Dermis blood vessel endothelial cell (primary cell): ENCODE measurements at places on chromosomes 2 and 18.
A peak's percentile ranks its signal among the peaks of the same experiment; 100 is the strongest.

DNA sequence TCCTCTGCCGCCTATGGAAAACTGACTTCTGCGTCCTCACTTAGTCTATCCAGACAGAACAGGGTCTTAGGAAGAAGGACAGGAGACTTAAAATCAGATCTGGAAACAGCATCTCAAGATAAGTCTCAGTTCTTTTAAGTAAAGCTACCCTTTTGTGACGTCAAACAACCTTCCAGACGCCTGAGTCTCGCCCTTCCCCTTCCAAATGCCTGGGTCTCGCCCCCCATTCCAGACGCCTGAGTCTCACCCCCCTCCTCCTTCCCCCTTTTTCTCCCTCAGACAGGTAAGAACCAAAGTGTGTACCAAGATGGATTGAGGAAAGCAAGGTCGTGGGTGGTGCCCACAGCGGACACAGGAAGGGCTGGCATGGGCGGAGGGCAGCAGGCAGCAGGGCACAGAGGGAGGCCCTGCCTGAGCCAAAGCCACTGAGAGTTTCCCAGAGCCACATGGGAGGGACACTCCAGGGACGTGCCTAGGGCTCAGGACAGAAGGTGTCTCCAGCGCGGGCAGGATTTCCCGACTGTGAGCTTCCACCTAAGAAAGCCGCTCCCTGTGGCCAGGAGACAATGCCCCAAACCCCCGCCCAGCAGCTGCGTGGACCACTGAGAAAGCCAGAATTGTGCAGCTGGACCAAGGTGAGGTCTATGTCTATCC lies 51.3 kb downstream of the ANKMY1 start:
- no peak for DNase-seq

GRCh38 chr2:8276026-8276425 lies 405.8 kb upstream of the ID2 start:
- no peak for DNase-seq

GRCh38 chr2:109304731-109305470 lies 175.9 kb downstream of the SH3RF3 start:
- no peak for DNase-seq

- no peak for DNase-seq
Observed at GRCh38 chr2:171230176-171230575, 69.5 kb upstream of the TLK1 start.

- DNase-seq = no peak
Observed at GRCh38 chr2:59693231-59693959, 860.1 kb downstream of the BCL11A start.

- DNase-seq = peak; percentile 47
Observed at GRCh38 chr2:196592331-196592910, 47.1 kb upstream of the CCDC150 start.

DNA sequence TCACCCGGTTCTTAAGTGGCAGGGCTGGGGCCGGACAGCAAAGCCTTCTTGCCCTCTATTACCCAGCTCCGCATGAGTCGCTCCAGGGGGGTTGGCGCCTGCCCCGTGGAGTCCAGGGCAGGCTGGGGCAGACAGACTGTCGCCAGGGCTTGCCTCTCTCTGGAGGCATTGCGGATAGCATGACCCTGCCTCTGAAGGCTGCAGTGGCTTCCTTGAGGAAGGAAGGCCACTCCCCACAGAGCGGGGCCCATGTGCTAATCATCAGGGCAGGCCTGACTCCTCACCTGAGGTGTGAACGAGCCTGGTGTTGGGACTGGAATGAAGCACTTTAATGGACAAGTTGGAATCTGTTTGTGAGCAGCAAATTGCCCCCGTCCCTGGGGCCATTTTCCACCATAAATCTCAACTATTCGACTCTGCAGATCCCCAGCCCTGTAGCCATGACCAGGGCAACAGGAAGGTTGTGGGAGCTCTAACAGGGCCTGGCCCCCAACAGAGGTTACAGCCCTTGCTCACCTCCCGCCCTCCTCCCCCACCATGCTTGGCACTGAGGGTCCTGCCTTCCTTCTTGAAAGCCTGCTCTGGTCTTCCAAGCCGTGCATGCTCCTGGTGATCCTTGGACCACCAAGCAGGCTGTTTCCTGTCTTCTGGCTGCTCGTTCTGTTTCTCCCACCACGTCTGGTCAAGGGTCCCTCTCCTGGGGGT lies 144.9 kb upstream of the HAAO start:
- no peak for DNase-seq

DNA sequence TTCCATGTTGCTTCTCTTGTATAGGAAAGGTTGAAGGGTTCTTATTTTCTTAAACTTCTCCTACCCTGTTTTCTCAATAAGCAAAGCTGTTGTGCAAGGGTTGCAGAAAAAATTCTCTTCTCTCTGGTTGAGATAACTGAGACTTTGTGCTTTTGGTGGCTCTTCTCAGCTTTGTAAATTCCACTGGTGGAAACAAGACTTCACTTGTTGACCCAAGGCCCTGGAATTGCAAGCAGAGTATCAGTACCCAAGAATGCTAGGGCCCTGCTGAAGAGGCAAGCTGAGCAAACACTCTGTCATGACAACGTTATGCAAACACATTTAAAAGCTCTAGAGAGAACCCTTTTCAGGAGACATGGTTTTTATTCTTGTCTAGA lies 294.7 kb upstream of the EPAS1 start:
- DNase-seq = no peak

DNA sequence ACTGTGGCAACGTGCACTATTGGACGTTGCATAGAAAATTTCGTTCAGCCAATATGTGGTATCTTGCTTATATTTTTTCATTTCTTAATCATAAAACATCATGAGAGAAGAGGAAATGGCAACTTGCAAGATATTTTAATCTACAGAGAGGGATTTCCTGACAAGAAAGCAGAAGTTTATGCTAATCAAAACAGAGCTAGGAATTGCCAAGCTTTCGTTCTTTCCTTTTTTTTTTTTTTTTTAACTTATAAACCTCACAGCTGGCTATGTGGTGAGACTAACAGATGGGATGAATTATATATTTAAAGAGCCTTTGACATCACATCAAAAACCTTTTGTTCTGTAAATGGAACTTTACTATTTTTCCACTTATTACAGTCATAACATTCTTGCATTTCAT lies 1136.9 kb upstream of the TMEFF2 start:
- no peak for DNase-seq

- DNase-seq = peak; percentile 72
Observed at GRCh38 chr2:9178904-9179571, 27.6 kb upstream of the ASAP2 start.

- DNase-seq = no peak
Observed at GRCh38 chr2:237064203-237065070, 21.3 kb upstream of the COPS8 start.

GRCh38 chr2:129253461-129253812 lies 726.0 kb upstream of the RAB6C start:
- DNase-seq = no peak

GRCh38 chr2:235360446-235360845 lies 133.4 kb upstream of the AGAP1 start:
- no peak for DNase-seq

DNA sequence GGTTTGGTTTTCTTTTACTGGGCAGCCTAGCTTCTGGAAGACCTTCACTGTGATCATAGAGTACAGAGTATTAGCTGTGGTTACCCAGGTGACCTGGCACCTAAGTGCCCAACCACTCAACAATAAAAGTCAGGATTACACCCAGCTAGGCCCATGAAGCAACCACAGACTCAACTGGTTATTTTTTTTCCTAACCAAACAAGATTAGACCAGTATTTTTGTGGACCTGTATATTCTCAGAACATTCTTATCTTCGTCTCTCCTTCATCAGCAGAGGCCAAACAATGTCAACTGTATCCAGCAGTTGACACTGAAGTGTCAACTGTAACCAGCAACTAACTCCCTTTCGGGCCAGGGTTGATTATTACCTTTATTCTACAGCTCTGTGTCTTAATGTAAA lies 289.2 kb upstream of the SLC39A10 start:
- no peak for DNase-seq

DNA sequence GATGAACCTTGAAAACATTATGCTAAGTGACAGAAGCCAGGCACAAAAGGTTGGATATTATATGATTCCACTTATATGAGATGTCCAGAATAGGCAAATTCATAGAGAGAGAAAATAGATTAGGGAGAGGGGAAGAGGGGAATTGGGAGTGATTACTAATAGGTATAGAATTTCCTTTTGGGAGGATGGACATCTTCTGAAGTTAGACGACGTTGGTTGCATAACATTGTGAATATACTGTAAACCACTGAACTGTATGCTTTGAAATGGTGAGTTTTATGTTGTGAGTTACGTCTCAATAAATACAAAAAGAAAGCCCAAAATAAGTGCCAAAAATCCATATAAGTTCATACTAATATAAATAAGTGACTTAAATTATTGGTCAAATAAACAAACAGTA lies 18.6 kb upstream of the CYP26B1 start:
- no peak for DNase-seq

DNA sequence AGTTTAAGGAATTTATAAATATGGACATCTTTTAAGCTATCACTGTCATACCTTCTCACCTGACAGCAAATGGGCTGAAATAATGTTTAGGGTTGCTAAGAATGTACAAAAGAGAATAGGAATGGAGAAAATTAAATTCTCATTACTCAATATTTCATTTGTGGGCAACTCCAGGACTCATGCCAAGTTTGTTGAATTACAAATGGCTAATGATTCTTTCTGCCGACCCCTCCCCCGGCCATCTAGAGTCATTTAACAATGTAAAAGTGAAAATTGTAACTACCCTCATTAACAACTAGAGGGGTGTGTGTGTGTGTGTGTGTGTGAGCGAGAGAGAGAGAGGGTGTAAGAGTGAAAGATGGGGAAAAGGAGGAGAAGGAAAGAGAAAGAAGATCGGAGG lies 708.5 kb upstream of the FAM98A start:
- DNase-seq = no peak

DNA sequence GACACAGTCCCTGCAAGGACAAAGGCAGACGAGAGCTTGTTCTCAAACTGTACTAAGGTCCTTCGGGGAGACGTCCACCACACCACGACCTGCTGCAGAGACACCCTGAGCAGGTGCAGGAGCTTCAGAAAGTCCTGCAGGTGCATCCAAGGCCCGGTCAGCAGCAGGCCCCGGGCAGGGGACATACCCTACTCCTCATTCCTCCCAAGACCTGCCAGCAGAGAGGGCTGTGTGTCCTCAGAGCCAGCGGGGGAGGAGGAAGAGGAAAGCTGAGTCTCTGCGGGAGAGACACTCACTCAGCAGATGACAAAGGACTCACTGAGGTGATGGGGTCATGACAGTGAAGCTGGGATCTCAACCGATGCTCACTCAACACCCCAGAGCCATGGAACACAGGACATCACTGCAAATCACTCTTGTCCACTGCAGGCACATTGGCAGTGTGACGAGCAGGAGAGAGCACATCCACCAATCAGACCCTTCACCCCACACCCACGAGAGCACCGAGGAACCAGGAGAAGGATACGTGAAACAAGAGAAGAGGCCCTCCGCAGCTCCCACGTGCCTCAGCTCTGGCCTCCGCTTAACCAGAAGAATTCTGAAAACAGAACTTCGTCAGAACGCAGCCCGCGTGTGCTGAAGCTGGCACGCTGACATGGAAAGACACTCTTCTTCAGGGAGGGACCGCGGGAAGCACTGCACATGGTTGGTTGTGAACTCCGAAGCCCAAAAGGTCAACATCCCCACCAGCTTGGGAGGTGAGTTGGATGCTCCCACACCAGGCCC lies 9.3 kb downstream of the HDAC4 start:
- DNase-seq = no peak

- DNase-seq = peak; percentile 55
Observed at GRCh38 chr2:28209261-28209691, 183.4 kb upstream of the FOSL2 start.

DNA sequence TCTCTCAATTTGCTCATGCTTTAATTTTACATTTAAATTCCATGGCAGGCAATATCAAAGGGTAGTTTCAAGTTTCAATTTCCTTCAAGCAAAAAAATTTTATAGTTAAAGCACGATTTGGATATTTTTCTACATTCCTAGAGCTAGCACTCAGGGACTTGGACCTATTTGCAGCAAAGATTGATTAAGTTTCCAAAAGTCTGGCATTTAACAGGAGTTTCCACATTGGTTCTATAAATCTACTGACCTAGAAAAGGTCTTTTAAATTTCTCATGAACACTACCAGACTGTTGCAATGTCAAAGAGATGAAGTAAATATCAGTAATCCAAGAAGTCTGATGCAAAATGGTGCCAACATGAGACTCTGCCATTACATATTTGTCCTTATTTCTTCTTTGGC lies 253.7 kb upstream of the LINC00305 start:
- DNase-seq = no peak

DNA sequence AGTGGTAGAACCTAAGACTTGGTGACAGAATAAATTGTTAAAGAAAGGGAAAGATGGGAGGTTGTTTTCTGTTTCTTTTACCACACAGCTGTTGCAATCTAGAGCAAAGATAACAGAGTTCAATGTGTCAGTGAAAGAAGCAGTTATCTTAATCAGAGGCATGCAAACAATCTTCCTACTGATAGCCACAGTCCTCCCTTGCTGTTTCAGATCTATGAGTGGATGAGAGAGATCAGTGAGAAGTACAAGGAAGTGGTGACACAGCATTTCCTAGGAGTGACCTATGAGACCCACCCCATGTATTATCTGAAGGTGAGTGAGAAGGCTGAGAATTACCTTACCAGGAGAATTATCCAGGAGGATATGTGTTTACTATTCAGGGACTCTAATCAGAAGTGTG lies 15.9 kb downstream of the CPO start:
- no peak for DNase-seq

DNA sequence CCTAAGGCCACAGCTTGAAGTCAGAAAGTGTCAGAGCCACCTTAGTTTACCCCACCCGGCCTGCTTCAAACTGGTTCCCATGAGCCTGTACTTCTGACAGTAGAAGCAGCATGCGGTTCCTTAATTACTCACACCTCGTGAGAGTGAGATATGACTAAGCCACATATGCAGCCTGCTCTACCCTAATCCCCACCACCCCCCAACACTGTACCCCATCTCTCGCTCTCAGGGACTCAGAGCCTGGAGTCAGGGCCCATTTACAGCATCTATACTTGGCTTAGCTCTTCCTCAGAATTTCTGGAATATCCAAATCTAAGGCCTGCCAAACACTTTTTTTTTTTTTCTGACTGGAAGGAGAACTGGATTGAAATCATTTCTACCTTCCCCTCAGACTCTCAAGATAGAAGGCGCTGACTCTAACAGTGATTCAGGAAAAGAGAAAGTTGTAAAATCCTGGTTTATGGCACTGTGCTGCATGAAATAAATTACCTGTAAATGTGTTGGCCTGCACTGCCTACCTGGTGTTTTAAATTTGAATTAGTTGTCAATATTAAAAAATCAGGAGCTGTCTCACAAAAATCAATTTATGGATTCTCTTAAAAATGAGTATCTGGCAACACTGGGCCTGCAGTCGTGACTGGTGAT lies 360.0 kb downstream of the RND3 start:
- DNase-seq = peak; percentile 51

DNA sequence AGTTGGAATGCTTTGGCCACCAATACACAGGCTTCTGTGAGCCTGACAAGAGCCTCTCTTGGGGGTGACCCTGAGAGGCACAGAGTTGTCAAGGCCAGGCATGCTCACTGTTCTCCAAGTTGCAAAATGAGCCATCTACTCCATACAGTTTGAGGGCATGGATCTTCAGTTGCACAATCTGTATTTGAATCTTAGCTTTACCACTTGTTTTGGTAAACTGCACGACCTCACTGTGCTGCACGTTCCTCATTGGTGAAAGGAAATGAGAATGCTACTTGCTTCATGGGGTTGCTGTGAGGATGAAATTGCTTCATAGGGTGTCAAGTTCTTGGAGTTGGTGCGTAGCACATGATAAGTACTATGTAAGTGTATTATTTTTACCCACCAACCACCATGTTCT lies 12.0 kb upstream of the HAAO start:
- no peak for DNase-seq

GRCh38 chr18:68387246-68387645 lies 327.7 kb downstream of the TMX3 start:
- no peak for DNase-seq
